GM23248 (cell line): ENCODE measurements at places on chromosomes 3 and 15.

DNA sequence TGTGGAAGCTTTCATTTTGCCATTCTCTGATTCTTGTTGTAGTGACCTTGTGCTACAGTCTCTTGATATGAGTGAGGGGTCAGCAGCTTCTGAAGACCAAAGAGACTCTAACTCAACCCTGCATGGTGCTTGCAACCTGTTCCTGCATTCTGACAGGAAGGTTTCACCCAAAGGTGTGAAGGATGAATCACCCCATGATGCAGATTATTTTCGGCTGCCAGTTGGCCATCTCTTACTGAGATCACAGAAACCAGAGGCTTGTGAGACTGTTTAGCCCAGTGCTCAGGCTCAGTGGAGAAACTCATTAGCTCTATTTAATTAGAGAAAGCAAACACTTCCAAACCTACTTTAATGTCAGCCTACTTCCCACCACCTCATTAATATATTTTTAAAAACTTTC is 29.2 kb upstream of the TPRG1 start:
- H3K4me1 ChIP-seq: peaks cover 9% of the 10 kb centered on the region; the same call in 1 of the 2 replicates
- H3K27me3 ChIP-seq: no peaks in the 10 kb centered on the region
- H3K36me3 ChIP-seq: no peaks in the 10 kb centered on the region
- no peak overlapping the region for H3K27ac ChIP-seq

DNA sequence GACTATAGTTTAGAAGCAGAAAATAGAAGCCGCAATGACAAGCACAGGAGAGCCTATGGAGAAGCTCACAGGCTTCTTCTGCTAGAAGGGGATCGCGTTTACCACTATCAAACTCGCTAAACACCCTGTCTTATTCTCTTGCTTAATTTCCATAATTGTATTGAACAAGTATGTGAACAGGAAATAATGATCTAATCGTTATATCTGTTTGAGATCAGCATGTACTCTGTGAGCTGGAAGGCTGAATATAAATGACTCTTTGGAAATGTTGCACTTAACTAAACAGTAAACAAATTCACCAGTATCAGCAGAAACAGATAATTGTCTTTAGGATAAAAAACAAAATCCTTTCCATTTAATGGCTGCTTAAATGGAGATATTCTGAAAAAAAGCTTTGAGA is 15.0 kb downstream of the NEK10 start:
- H3K4me3 ChIP-seq: no peak overlapping the region
- no peaks in the 10 kb centered on the region; the same call in 1 of the 2 replicates for H3K36me3 ChIP-seq
- H3K27me3 ChIP-seq: no peaks in the 10 kb centered on the region
- no peak for DNase-seq
- peaks cover 21% of the 10 kb centered on the region for H3K4me1 ChIP-seq

- no peak overlapping the region for H3K4me3 ChIP-seq
- DNase-seq: no peak
- H3K4me1 ChIP-seq: peaks cover 7% of the 10 kb centered on the region; the same call in 1 of the 2 replicates
- H3K36me3 ChIP-seq: no peaks in the 10 kb centered on the region; the same call in 1 of the 2 replicates
- H3K27me3 ChIP-seq: no peaks in the 10 kb centered on the region
Measured at GRCh38 chr15:88472225-88472624, 4.7 kb downstream of the MRPS11 start.

- DNase-seq: no peak
- no peaks in the 10 kb centered on the region for H3K27me3 ChIP-seq
- no peak overlapping the region for H3K27ac ChIP-seq
- H3K36me3 ChIP-seq: no peaks in the 10 kb centered on the region
- H3K4me1 ChIP-seq: no peaks in the 10 kb centered on the region
Measured at GRCh38 chr3:126552688-126553283, 5.9 kb downstream of the C3orf22 start.

- no peaks in the 10 kb centered on the region for H3K36me3 ChIP-seq
- no peaks in the 10 kb centered on the region for H3K4me1 ChIP-seq
- H3K27me3 ChIP-seq: no peaks in the 10 kb centered on the region
- no peak for DNase-seq
- no peak overlapping the region for H3K4me3 ChIP-seq
Measured at GRCh38 chr3:22542311-22542710, 660.8 kb upstream of the UBE2E2 start.

GRCh38 chr15:25179673-25180511 is 225.1 kb downstream of the SNRPN start:
- H3K4me3 ChIP-seq: no peak overlapping the region
- no peak overlapping the region for H3K27ac ChIP-seq
- H3K36me3 ChIP-seq: no peaks in the 10 kb centered on the region
- H3K4me1 ChIP-seq: no peaks in the 10 kb centered on the region

GRCh38 chr15:90883526-90883975 is 753 bp upstream of the FES start:
- H3K4me3 ChIP-seq: peak overlapping the region; percentile 65; the same call in 1 of the 2 replicates
- no peaks in the 10 kb centered on the region for H3K27me3 ChIP-seq
- 0 out of 2 replicates have a peak overlapping the region, but pooled peaks have one; percentile 26 for H3K27ac ChIP-seq
- H3K36me3 ChIP-seq: 0 out of 2 replicates have a peak, but pooled peaks cover 1% of the 10 kb centered on the region

DNA sequence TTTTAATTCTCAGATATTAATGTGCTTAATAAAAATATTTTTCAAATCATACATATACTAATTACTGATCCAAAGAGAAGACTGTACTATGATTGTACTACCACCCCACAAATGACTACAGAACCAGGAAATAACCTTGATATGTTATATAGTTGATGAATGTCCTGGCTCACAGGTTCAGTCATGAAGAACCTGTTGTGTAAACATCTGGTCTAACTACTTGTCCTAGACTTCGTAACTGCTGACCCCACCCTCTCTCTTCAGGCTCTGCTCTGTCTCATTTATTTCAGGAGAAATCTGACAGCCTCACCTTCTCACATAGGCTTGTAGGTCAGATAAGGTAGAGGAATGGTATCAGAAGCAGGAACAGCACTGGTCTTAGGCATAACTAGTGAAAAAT is 14.7 kb upstream of the CSTA start:
- H3K36me3 ChIP-seq: no peaks in the 10 kb centered on the region
- DNase-seq: no peak
- no peak overlapping the region for H3K4me3 ChIP-seq
- H3K4me1 ChIP-seq: 0 out of 2 replicates have a peak, but pooled peaks cover 3% of the 10 kb centered on the region
- peaks cover 9% of the 10 kb centered on the region for H3K27me3 ChIP-seq

GRCh38 chr3:194598771-194599557 is 34.3 kb downstream of the TMEM44 start:
- peak; percentile 92 for DNase-seq
- peak overlapping the region; percentile 58 for H3K27ac ChIP-seq
- H3K4me1 ChIP-seq: peaks cover 15% of the 10 kb centered on the region
- no peaks in the 10 kb centered on the region for H3K27me3 ChIP-seq

GRCh38 chr3:129961141-129961541 is 13.4 kb upstream of the TRH start:
- no peak for DNase-seq
- H3K36me3 ChIP-seq: no peaks in the 10 kb centered on the region
- no peaks in the 10 kb centered on the region for H3K4me1 ChIP-seq
- no peak overlapping the region for H3K27ac ChIP-seq
- peaks cover 12% of the 10 kb centered on the region; the same call in 1 of the 2 replicates for H3K27me3 ChIP-seq

GRCh38 chr15:77037388-77038209 is 33.3 kb downstream of the TSPAN3 start:
- no peak for DNase-seq
- no peak overlapping the region for H3K27ac ChIP-seq
- no peak overlapping the region for H3K4me3 ChIP-seq

DNA sequence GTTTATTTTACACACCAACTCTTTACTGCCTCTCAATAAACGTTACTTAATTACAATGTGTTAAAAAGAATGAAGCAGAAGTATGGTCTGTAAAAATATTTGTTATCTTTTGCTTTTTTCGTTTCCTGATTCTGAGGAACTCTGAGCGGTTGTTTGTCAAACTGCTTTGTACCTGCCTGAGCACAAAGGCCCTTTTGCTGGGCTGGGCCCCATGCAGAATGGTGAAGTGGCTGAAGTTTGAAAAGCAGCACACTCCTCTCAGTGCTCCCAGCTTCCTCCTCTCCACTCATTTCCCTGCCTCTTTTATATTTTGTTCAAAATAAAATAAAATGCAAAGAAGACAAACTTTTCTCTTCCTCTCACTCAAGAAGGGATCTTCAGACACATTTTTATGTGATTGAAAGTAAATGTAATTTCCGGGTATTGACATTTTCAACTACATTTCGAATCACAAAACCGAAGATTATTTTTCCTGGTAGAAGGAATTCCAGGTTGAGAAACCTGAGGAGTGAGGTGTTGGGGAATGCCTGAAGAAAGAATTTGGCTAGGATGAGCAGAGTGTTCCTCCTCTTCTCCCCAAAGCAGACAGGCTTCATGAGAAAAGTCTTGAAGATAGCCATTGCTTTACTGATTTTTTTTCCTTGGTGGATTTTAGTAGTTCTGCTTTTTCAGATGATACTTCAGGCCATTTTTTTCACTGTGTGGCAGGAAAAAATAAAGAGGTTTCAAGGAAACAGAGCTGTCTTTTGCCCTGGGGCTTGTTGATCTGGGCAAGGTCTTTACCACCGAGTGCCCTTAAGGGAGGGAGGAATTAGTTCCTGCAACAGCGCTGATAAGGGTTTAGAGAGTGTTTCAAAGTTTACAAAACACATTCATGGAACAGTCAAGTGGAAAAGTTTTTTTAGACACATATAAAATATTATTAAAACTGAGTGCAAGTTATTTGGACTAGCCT is 229.8 kb downstream of the NFKBIZ start:
- DNase-seq: no peak
- peaks cover 5% of the 10 kb centered on the region; the same call in 1 of the 2 replicates for H3K4me1 ChIP-seq
- no peak overlapping the region for H3K4me3 ChIP-seq
- no peak overlapping the region for H3K27ac ChIP-seq
- H3K27me3 ChIP-seq: no peaks in the 10 kb centered on the region

GRCh38 chr15:35624881-35625280 is 78.9 kb upstream of the DPH6 start:
- peaks cover 26% of the 10 kb centered on the region for H3K4me1 ChIP-seq
- H3K27ac ChIP-seq: 0 out of 2 replicates have a peak overlapping the region, but pooled peaks have one; percentile 12
- DNase-seq: peak; percentile 92

GRCh38 chr15:70754862-70755261 is 8.5 kb downstream of the UACA start:
- H3K27ac ChIP-seq: no peak overlapping the region
- no peaks in the 10 kb centered on the region for H3K27me3 ChIP-seq
- no peak overlapping the region for H3K4me3 ChIP-seq
- no peak for DNase-seq
- H3K4me1 ChIP-seq: peaks cover 39% of the 10 kb centered on the region
- peaks cover 11% of the 10 kb centered on the region; the same call in 1 of the 2 replicates for H3K36me3 ChIP-seq

GRCh38 chr15:52103217-52104207 is 9.1 kb downstream of the BCL2L10 start:
- peak overlapping the region; percentile 94 for H3K27ac ChIP-seq
- no peaks in the 10 kb centered on the region for H3K27me3 ChIP-seq
- H3K4me3 ChIP-seq: no peak overlapping the region
- peak; percentile 98 for DNase-seq

- no peaks in the 10 kb centered on the region for H3K36me3 ChIP-seq
- DNase-seq: no peak
- H3K4me1 ChIP-seq: peaks cover 45% of the 10 kb centered on the region
- no peak overlapping the region for H3K27ac ChIP-seq
Measured at GRCh38 chr15:58391088-58391487, 40.7 kb upstream of the LIPC start.

DNA sequence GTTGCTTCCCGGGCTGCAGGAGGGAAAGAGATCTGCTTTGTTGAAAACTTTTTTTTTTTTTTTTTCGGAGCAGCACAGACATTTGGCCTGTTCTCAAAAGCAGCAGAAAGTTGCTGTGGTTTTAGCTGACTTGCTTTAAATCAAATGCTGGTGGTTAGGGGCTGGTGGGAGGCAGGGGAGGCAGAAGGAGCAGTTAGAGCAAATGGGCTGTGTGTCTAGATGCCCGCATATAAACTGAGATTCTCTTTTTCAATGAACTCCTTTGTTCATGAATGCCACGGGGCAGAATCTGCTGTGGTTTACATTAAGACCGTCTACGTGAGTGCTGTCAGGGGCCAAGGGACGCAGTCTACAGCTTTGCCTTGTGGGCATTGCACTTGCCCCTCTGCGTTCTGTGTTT is 95.9 kb downstream of the FLNB start:
- peaks cover 97% of the 10 kb centered on the region for H3K36me3 ChIP-seq
- no peak for DNase-seq
- H3K27ac ChIP-seq: no peak overlapping the region
- H3K4me1 ChIP-seq: no peaks in the 10 kb centered on the region

DNA sequence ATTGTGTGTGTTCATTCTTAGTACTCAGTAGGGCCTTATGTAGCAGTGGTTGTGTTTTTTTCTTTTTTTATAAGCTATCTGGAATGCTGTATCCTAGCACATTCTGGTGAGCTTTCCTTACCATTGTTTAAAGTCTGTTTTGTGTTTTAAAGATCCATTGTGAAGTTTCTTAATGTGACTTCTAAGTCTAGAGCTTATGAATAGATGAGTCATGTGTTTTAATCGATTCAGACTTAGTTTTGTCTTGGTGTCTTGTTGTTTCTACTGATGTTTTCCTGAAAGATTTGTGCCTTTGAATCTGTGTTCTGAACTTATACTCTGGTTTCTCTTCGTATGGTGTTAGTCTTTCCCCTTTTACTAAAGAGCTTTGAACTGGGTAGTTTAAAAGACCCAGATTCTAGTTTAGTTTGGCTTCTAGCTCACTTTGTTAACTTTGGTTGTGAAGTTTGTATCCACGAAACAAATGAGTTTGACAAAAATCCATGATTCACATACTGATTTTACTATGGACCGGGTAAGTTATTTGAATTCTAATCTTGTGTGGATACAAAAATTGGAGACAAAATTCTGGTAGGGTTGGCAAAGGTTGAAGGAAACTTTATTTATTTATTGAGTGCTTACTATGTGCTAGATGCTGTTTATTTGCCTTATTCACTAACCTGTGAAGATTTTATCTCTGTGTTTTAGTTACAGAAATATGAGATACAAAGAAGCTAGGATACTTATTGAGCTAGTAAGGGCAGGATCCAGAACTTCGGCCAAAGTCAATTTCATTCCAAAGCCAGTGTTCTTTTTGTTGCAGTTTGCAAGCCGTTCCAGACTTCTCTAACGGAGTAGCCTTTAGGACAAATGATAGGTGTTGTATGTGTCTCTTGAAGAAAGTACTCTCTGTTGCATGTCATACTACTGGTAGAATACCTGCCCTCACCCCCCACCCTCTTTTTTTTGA is 24.8 kb downstream of the AKAP13 start:
- 0 out of 2 replicates have a peak overlapping the region, but pooled peaks have one; percentile 2 for H3K4me3 ChIP-seq
- H3K4me1 ChIP-seq: peaks cover 67% of the 10 kb centered on the region
- no peaks in the 10 kb centered on the region for H3K36me3 ChIP-seq
- H3K27me3 ChIP-seq: no peaks in the 10 kb centered on the region
- peak; percentile 45 for DNase-seq
